ENCODE measurements at places on chromosomes 11 and 22.
A peak's percentile ranks its signal among the peaks of the same experiment; 100 is the strongest.

DNA sequence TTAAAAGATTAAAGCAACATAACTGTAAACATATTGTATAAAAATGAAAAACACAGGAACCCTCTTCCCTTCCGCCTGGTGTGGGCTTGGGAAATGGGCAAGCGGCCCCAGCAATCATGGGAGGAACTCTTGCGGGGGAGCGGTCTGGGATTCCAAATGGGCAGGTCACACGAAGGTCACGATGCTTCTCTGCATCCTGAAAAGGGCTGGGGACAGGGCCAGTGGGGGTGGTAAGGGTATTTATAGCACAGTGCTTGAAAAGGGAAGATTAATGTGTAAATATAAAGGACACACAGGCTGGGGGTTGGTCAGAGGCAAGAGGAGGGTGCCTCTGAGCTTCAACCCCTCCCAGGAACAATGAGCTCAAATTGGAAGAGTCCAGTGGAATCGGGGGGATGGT is 46.9 kb upstream of the OR4B1 start:
- no peak for DNase-seq

DNA sequence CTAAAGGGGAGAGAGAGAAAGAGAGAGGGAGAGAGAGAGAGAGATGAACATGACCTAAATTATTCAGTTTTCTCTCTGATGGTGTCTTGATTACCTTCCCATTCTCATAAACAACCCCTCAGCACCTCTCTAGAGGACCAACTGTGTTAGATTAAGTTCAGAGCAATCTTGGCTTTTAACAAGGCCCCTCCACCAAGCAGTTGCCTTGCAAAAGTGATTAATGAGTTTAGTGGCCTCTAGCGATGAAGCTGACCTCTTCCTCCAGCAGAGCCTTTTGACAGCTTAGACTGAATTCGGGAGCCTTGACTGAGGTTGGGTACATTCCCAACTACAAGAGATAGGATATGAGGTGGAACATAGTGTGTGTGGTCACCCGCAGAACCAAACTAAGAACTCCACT is 66.1 kb downstream of the ARL14EP start:
- DNase-seq: no peak

DNA sequence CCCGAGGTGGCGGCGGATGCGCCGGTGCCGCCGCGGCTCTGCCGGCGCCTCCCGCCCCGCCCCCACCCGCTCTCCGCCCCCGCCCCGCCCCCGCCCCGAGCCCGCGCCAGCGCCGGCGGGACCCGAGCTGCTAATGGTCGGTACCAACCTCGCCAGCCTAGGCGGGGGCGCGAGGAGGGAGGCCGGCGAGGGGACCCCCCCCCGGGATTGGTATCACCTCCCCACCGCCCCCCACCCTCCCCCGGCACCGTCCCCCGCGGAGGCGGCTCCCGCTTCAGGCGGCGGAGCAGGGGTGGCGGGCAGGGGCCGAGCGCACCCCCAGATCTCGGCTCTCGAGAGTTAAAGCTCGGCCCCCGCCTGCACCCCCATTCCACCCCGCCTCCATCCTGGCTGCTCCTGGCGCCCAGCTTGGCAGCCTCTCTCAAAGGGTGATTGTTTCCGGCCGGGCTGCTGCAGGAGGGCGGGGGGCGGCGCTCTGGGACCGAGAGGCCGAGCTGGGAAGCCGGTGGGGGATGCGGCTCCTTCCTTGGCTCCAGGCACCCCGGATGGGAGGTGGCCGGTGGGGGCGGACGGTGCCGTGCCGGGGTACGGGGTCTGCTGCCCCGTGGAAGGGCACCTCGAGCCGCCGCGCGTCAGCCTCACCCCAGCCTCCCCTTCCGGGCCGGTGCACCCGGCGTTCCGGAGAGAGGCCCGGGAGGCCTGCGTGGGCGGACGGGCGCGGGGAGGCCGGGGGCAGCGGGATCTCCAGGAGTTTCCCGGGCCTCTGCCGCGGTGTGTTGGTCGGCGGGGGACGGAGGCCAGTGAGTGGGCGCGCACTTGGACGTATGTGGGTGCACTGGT is at the start of gene B3GAT1:
Gene B3GAT1 (minus strand): TSS at position 40 of the 840 bp plus-strand sequence. CDS start 24,583 bp downstream, outside the sequence.
- DNase-seq: peak; percentile 40

DNA sequence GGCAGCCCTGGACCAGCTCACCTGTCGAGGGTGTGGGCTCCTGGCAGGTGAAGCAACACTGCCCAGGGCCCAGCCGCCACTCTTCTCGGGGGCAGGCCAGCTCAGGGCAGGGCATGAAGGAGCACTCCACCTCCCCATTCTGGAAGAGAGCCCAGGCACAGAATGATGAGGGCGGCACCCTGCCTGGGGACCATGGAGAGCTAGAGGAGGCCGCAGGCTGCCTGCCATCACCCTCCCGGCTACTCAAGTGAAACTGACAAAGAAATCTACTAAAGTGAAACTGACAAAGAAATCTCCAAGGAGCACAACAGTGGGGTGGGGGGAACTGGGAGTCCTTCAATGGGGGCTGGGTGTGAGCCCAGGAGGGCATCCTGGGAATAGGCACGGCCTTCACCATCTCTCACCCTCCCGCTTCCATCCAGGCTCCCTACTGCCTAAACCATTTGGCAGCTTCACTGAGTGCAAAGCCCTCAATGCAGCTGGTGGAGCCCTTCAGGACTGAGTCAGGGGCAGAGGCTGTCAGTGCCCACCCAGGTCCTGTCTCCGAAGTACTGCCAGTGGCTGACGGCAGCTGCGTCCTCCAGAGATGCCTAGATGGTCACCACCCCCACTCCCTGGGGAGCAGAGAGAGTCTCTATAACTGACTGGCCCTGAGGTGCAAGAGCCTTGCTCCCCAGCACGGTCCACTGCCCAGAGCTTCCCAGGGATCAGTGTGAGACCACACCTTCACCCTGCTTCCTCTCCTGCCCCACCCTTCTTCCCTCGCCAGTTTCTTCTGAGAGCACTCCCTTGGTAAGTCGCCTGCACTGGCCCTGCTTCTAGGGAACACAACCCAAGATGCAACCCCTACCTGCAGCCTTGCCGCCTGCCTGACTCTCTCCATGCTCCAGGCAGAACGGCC is 21.7 kb downstream of the VWCE start:
- no peak for DNase-seq
